ENCODE measurements at places on chromosomes 7 and 10. TPM values are rescaled to one million over a fixed set of nuclear protein-coding genes. Genes with fewer than 3 reads are reported as not detected.

The DDC gene
- total RNA-seq = not detected

The IFIT1B gene
- total RNA-seq = not detected

The OR2A5 gene
- not detected for total RNA-seq

The GFRA1 gene
- 0.99 TPM for total RNA-seq

The SEM1 gene
- total RNA-seq = 25.6 TPM

The CLCN1 gene
- total RNA-seq = not detected

DNA sequence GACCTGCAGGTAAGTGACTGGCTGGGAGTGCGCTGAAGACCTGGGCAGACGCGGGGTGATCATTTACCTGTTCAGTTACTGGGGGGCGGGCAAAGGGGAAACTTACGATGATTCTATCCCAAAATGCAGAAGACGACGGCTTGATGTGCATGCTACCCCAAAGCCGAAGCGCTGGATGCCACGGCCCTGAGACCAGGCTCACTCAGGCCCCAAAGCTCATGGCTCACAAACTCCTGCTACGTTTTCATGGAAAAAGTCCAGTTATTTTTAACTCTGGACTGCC, 200.6 kb downstream of the DIP2C start:
- no peak for DNase-seq

DNA sequence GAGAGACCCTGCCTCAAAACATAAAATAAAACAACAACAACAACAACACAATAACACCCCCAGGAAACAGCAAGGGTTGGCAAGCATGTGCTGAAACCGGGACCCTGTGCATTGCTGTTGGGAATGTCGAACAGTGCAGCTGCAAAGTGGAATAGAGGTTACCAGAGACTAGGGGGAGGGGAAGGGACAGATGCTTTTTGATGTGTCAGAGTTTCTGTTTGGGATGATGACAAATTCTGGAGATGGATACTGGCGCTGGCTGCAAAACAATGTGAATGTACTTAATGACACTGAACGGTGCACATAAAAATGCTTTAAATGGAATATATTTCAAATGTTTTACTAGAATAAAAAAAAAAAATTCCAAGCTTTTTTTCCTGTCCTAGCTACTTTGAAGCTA, 241.8 kb downstream of the TEX36 start:
- no peak for DNase-seq

DNA sequence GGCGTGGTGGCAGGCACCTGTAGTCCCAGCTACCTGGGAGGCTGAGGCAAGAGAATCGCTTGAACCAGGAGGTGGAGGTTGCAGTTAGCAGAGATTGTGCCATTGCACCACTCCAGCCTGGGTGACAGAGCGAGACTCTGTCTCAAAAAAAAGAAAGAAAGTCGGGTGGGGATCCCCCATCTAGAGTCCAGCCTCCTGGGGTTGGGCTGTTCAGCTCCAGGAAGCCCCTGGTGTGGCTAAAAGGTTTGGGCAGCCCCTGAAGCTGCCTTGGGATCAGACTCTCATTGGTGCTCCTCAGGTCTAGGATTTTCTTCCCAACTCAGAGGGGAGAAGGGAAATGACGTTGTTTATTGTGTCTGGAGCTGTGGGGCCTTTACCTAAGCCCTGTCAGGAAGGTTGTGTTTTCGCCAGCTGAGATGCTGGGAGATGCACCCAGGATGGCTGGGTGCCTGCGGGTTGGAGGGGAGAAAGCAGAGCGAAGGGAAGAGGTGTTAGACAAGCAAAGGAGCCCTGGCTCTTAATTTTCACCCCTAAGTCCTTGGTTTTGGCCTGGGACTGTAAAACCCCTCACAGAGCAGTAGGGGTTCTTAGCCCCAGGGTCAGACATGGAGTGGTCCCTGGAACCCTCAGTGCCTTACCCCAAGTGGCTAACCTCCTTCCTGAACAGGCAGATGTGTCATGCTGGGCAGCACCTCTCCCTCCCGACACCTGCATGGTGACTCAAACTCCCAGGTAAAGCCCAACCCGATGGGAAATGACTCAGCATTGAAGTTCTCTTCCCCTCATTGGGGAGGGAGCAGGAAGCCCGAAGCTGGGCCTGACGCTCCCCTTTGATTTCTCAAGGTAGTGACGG, 21.1 kb downstream of the PLAU start:
- no peak for DNase-seq

DNA sequence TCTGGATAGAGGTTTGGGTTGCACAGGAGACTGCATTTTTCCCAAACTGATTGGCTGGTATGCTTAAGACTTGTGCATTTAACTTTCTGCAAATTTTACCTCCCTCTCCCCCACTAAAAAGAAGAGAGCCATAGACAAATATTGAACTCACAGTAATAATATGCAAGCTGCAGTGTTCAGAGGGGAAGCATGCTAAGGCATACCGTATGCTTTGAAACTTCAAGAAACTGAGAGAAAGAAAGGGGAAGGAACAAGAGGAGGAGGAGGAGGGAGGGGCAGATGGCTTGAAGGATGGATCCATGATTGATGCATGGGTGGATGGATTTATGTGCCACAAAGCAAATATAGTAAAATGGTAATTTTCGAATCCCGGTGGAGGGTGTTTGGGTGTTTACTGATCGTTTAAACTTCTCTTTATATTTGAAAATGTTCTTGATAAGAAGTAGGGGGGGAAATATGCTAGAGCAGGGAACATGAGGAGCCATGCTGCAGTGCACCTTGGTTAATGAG, 7.8 kb upstream of the KLF6 start:
- DNase-seq = no peak

GRCh38 chr10:326894-327635, 191.8 kb downstream of the ZMYND11 start:
- DNase-seq = no peak

DNA sequence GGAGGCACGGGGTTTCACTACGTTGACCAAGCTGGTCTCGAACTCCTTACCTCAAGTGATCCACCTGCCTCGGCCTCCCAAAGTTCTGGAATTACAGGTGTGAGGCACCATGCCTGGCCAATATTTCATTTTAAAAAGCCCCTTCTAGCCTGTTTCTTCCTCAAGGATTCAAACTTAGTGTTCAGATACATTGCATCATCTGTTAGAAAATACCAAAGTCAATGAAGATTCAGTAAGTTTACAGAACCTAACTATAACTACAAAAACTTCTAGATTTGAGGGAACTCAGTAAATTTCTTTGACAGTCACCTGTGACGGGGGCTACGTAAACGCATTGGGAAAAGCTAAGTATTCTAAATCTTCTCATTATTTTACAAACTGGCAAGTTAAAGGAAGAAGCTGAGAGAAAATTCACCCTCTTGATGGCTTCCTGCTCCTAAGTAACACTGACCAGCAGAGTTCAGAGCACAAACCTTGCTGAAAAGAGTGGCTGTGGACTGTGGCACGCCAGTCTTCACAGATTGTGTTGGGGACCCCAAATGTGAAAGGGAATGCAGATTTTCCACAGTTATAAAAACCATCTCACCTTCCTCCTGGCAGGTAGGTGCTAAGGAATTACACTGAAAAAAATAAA, 162.2 kb downstream of the PKD1L1 start:
- DNase-seq = no peak

- DNase-seq = no peak
These were observed 18.0 kb downstream of the ZNF37A start for GRCh38 chr10:38112159-38112558.

- DNase-seq = no peak
These were observed 15.8 kb downstream of the MET start for GRCh38 chr7:116687801-116688201.

GRCh38 chr7:93558705-93559614, 15.6 kb downstream of the CALCR start:
- DNase-seq = no peak

GRCh38 chr7:93569189-93569588, 5.3 kb downstream of the CALCR start:
- DNase-seq = no peak

Measured in glomerular endothelial cell (primary cell).